CD4-positive, alpha-beta T cell treated with Interleukin-17A for 4 hours (primary cell): ENCODE measurements at places on chromosomes 4 and X.
A peak's percentile ranks its signal among the peaks of the same experiment; 100 is the strongest.

DNA sequence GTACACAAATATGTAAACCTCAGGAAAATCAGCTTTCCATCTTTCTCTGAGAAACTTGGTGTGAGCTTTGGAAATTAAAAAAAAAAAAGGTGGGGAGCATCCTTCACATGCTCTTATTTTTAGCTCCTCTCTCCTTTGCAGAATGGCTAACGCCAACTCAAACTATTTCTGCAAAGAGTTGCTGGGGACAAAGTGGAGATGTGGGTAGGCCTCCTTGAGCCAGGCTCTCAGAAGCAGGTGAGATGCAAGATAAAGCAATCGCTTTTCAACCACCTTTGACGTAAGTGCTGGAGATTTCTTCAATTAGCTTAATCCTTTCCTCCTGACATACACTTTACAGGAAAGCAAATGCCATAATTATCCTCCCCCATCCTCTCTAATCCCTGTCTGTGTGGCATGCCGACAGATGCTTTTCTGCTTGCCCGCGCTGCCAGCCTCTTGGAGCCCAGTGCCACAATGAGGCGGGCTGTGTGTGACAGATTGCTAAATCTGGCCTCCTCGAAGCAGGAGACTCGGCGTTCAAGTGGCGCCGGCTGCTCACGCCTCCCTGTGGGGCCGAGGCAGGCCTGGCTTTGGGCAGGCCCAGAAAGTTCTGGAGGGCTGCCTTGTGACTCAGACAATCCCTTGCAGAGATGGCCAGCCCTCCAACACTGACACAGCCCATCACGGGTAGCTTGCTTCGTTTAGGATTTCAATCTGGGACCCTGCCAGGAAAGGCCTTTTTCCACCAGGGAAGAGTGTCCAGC is 64.9 kb upstream of the SOD3 start:
- DNase-seq = no peak

DNA sequence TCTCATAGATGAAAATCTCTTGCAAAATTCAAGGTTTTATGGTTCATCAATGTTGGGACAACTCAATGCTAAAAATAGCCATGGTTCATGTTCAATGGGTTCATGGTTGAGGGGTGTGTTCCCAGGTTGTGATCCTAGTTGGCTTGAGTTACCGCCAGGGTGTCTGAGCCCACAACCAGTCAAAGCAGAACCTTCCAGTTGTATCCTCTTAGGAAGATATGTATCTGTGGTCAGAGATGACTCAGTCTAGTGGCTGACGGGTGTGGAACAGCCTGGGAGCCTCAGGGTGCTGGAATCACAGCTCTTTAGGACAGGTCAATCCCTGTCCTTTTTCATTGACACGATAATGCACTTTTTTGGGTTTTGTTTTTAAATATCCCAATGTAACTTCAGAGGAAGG is 192.3 kb upstream of the NR3C2 start:
- no peak for DNase-seq

- DNase-seq = no peak
These were observed 180.7 kb upstream of the ZFP42 start for GRCh38 chr4:187814737-187815465.

- no peak for DNase-seq
These were observed 270.1 kb upstream of the LDB2 start for GRCh38 chr4:17168571-17168970.

DNA sequence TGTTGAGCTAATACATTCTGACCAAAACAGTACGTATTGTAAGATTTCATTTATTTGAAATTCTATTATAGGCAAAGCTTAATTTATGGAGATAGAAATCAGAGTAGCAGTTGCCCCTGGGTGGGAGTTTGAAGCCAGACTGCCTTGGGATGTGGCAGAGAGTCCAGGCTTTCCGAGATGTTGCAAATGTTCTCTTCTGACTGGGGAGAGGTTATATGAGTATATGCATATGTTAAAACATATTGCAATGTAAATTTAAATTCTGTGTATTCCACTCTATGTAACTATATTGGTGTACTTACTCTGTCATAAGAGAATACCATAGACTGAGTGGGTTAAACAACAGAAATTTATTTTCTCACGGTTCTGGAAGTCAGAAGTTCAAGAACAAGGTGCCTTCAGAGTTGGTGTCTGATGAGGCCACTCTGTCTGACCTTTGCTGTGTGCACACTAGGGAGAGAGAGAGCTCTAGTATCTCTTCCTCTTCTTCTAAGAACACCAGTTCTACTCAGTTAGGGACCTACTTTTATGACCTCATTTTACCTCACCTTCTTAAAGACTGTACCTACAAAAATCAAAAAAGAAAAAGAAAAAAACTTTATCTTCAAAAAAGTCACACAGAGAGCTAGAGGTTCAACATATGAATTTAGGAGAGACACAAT is 299.3 kb upstream of the HS3ST1 start:
- no peak for DNase-seq

GRCh38 chr4:78779280-78779679 is 3.1 kb downstream of the BMP2K start:
- no peak for DNase-seq

- DNase-seq = no peak
These were observed 193.0 kb upstream of the PPP3CA start for GRCh38 chr4:101540336-101540735.

- DNase-seq = no peak
These were observed 13.3 kb downstream of the USP27X start for GRCh38 chrX:49892542-49892941.

DNA sequence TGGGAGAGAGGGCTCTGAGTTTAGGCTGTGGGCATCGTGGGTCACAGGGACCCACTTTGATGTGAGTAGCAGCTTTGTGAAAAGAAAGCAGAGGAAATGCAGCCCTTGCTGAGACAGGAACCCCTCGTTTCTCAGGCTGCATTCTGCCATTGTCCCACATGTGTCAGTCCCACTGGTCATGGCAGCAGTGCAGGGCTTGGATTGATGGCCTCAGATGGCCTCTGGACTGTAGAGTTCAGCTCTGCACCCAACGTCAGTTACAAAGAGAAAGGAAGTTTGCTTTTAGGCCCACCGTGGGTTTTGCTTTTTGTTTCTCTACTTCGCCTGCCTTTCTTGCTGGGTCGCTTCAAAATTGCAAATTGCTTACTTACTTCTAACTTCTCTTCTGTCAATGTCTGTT is 248.3 kb upstream of the KLF3 start:
- peak; percentile 4 for DNase-seq

- DNase-seq = no peak
These were observed 49.6 kb downstream of the JADE1 start for GRCh38 chr4:128858879-128859671.

DNA sequence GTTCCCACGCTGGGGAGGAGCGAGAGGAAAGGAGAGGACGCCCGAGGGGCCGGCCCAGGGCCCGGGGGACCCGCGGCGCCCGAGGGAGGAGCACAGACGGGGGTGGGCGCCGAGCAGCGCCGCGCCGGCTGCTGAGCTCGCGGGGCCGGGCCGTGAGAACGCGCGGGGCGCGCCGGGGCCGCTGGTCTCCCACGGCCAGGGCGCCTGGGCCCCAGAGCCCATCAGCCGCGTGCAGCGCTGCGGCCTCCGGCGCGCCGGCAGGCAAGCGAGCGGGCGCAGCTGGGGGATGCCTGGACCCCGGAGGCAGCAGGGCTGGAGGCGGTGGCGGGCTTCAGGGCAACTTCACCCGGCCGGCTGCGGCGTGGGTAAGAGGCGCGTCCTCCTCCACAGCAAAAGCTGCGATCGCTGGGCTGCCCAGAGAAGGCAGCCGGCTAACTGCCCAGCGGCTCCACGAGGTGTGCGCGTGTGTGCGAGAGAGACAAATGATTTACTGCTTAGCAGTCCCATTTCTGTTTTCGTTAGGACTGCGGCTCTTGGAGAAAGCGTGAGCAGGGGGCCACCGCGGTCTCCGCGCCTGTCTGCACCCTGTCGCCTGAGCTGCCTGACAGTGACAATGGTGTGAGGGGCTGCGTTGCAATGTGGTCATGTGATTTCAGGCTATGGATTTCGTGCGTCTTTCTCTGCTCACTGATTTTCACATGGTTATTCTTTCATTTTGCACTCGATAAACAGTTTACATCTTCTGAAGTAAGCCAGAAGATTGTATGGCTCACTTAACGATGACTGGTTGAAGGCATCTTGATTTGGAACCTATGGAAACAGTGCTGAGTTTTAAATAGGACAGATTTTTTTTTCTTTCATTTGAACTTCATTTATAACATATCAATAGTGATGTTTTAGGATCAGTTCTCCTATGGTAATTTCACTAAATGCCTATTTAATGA is 1.2 kb downstream of the GUCY1A1 start:
- DNase-seq = peak; percentile 6

DNA sequence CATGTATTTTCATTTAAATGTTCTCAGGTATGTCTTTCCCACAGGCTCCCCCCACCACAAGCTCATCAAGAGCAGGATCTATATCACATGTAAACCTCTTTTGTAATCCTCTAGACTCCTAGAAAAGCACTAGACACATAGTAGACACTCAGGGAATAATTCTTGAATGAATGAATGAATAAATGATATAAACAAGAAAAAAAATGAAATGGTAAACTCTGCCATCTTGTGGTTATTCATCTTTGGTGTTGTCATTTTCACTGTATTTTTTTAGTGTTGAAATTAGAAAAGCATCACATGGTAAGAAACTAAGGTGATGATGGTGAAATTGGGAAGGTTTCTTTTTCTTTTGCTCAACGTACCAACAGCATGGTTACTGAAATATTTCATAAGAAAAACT is 34.2 kb upstream of the C1GALT1C1 start:
- DNase-seq = no peak

DNA sequence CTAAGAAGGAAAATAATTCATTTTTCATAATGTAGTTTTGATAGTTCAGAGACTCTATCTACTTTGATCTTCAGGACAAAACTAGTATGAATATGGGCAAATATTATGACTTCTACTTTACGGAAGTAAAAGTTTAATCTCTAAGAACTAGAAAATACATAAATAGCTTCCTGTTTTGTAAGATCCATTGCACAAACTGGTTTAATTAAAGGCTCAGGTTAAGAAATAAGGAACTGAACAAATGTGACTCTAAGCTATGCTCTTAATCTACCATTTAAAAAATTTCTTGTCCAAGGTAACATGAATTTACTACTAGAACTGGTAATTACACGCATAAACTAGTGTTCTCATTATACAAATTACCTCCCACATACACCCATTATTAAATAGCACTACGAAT is 360.6 kb downstream of the INPP4B start:
- no peak for DNase-seq

GRCh38 chr4:151991001-151991883 is 230.4 kb upstream of the GATB start:
- no peak for DNase-seq

DNA sequence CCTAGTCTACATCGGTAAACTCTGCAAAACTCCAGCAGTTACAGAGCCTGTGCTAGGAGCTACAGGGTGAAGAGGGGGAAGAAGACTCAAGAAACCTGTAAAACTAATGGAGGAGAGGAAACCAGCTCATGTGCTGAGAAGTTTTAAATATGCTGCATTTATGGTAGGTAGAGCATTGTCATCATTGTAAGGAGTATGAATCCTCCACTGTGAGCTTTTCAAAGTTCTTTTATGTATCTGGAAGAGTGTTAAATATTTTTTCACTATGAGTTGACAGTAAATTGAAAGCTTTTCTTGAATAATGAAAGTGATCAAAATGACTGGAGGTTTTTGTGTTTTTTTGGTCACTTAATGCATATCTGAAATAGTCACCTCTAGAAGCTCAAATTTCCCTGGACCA is 46.2 kb downstream of the SEPTIN11 start:
- no peak for DNase-seq

- DNase-seq = no peak
These were observed 81.0 kb upstream of the ESX1 start for GRCh38 chrX:104335756-104336155.

DNA sequence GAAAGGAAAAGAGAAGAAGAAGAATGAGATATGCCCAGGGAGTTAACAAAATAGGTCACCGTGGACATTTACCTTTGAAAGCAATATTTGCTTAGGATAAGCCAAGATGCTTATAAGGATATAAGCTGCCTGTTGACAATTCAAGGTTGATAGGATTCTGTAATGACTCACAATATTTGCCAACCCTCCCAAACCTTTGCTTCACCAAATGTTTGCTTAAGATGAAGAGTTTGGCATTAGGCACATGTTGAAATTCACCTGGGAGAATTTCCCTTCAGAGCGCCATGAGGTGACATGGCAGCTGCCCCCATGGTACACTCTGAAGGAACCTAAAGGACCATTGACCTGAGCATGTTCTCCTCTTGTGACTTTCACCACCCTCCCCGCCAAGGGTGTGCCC is 4.6 kb downstream of the PALLD start:
- no peak for DNase-seq

- DNase-seq = no peak
These were observed 141.4 kb downstream of the GALNTL6 start for GRCh38 chr4:171954650-171955049.

DNA sequence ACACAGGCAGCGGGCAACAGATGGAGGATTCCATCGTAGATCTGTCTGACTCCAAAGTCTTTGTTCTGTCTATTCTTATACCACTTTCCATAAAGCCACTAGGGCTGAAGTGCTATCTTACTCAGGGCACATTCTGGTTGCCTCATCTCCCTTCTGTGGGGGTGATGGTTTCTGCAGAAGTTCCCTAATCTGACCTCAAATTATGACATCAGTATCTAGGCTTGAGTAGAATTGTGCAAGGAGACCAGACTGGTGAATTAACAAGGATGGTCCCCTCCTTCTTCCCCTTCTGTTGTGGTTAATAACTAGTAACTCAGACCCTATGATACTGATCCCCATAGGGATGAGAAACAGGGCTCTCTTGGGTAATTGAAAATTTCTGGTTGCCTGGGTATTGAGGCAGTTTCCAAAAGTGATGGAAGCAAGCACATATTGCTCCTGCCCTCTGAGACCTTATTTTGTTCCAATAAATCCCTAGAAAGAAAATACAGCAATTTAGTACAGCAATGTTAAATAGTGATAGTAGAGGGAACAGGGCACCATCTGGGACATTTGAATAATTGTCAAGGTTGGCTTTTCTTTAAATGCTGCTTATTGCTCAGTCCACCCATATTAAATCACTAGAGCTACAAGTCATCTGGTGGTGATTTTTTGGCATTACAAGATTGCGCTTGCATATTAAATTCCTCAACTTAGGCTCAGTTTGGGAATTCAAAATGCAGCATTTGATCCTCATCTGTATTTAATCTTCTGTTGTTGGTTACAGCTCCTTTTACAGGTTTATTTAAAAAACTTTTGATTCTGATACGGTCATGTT is 57.3 kb upstream of the AP1S2 start:
- DNase-seq = no peak

- no peak for DNase-seq
These were observed 73.3 kb downstream of the RGS12 start for GRCh38 chr4:3365871-3366842.
